ENCODE measurements at places on chromosomes 3 and 15. TPM values are rescaled to one million over a fixed set of nuclear protein-coding genes. Genes with fewer than 3 reads are reported as not detected.

Gene ACTC1
- not detected for total RNA-seq

Gene SQOR
- total RNA-seq: 99.7 TPM

Gene NFKBIZ
- total RNA-seq: 97.0 TPM

Gene CLDN16
- 1.7 TPM for total RNA-seq

Gene PAK6
- 23.4 TPM for total RNA-seq

DNA sequence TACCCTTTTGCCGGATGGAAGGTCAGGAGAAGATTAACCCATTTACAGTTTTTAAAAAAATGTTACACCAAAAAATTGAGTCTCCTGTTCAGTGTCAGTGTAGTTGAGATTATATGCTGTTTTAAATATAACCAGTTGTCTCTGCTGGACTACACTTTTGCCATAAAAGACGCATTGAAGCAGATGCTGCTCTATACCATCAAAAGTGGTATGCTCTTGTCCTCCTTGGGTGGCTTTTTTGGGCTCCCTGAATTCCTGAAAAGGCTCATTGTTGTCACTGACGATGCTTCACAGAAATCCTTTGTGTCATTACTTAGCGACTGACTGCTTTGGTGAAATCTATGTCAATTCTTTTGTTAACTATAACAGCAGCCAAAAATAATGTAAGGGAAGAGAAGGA is 133.9 kb upstream of the SKOR1 start:
- no peak overlapping the region for H3K27ac ChIP-seq
- H3K4me3 ChIP-seq: no peak overlapping the region
- H3K27me3 ChIP-seq: no peaks in the 10 kb centered on the region

- H3K4me1 ChIP-seq: no peaks in the 10 kb centered on the region
- no peak overlapping the region for H3K4me3 ChIP-seq
- H3K36me3 ChIP-seq: no peaks in the 10 kb centered on the region
These were observed 235.6 kb downstream of the MYRIP start for GRCh38 chr3:40045051-40045450.

- no peaks in the 10 kb centered on the region for H3K4me1 ChIP-seq
- H3K27me3 ChIP-seq: no peaks in the 10 kb centered on the region
- no peaks in the 10 kb centered on the region for H3K36me3 ChIP-seq
These were observed 19.4 kb downstream of the GNB5 start for GRCh38 chr15:52171807-52172206.

- H3K4me1 ChIP-seq: no peaks in the 10 kb centered on the region
- no peaks in the 10 kb centered on the region for H3K36me3 ChIP-seq
- no peak overlapping the region for H3K27ac ChIP-seq
- H3K4me3 ChIP-seq: no peak overlapping the region
- no peaks in the 10 kb centered on the region for H3K27me3 ChIP-seq
These were observed 225.8 kb upstream of the UMPS start for GRCh38 chr3:124504332-124505059.

GRCh38 chr3:172538368-172539151 is 15.3 kb upstream of the TNFSF10 start:
- H3K27ac ChIP-seq: peak overlapping the region; percentile 72
- H3K4me1 ChIP-seq: peaks cover 43% of the 10 kb centered on the region
- H3K4me3 ChIP-seq: no peak overlapping the region
- no peaks in the 10 kb centered on the region for H3K27me3 ChIP-seq
- no peak for DNase-seq

DNA sequence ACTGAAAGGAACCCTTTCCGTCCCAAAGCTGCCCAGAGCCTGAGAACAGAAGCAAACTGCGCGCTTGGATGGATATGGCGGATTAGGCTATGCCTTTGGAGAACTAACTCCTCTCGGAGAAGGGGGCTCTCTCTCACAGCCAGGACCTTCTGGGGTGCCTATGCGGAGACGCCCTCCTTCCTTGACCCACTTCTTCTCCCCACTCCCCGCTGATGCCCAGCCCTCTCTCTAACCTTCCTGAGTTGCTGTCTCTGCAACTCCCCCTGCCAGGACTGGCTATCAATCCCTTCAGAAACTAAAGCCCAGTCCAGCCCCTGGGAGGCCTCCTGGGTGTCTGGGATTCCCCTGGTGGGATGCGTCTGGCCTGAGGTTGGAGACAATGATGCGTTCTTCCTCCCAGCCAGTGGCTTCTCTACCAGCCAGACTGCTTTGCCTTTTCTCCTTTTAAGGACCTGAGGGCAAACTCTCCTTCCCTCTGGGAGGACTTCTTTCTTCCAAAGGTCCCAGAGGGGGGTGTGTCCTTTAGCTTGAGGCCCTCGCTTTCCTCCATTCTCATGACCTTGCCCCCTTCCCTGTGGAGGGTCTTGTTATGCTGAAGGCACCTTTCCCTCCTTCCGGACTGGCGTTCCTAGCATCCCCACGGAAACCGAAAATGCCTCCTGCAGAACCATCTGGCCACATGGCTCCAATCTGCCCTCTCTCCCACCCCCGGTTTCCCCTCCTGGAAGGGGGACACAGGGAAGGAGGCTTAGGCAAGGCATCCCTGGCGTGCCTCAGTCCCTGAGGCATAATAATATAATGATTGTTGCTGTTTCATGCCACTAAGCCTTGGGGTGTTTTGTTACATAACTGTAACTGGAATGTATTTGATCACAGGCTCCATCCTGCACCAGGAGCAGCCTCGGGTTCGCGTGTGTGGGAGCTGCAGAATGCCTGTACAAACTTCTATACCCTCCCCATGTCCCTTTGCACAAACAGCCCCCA is 63.4 kb upstream of the C15orf39 start:
- peak overlapping the region; percentile 49 for H3K27ac ChIP-seq
- no peaks in the 10 kb centered on the region for H3K27me3 ChIP-seq
- no peaks in the 10 kb centered on the region for H3K36me3 ChIP-seq
- no peak for DNase-seq
- H3K4me1 ChIP-seq: no peaks in the 10 kb centered on the region

DNA sequence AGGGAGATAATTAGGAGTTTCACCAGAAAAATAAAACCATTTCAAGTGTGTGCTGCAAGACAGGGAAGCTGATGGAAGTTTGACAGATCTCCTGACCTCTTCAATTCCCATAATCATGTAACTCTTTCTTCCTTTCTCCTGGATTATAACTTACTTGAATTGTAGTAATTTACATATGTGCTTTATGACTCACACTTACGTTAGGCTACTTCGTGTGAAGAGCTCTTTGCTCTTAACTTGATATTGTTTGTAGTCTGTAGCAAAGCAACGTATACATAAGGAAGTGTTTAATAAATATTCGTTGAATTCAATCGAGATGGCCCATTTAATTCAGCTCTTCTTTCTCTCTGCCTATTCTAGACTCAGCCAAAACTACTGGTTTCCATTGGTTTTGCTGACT is 23.5 kb downstream of the ROBO2 start:
- H3K27ac ChIP-seq: no peak overlapping the region
- no peak overlapping the region for H3K4me3 ChIP-seq
- no peaks in the 10 kb centered on the region for H3K27me3 ChIP-seq
- no peak for DNase-seq
- no peaks in the 10 kb centered on the region for H3K36me3 ChIP-seq

GRCh38 chr3:22117751-22118346 is 366.8 kb upstream of the ZNF385D start:
- no peaks in the 10 kb centered on the region for H3K36me3 ChIP-seq
- DNase-seq: no peak
- no peaks in the 10 kb centered on the region for H3K27me3 ChIP-seq
- no peaks in the 10 kb centered on the region for H3K4me1 ChIP-seq
- H3K27ac ChIP-seq: no peak overlapping the region
- no peak overlapping the region for H3K4me3 ChIP-seq

DNA sequence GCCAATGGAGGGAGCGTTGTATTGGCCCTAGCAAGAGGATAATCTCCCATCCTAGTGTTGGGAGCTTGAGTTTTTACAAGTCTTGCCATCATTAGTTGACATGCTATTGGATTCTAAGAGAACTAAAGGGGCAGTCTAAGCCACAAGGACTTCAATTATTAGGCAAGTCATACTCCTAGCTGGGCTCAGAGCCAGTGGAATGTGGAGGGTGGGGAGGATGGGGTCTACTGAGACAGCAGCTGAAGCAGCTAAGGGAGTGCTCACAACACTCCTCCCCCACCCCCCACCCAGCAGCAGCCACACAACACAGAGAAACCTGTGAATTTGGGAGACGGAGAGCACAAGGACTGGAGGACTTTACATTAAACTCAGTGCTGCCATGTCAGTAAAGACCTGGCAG is 27.9 kb downstream of the FRG2C start:
- no peak overlapping the region for H3K27ac ChIP-seq
- no peaks in the 10 kb centered on the region for H3K36me3 ChIP-seq
- no peak for DNase-seq

- H3K27me3 ChIP-seq: no peaks in the 10 kb centered on the region
- H3K4me1 ChIP-seq: peaks cover 33% of the 10 kb centered on the region
- peak overlapping the region; percentile 99 for H3K4me3 ChIP-seq
- no peaks in the 10 kb centered on the region for H3K36me3 ChIP-seq
These were observed 537 bp upstream of the SCAP start for GRCh38 chr3:47476330-47476626.

DNA sequence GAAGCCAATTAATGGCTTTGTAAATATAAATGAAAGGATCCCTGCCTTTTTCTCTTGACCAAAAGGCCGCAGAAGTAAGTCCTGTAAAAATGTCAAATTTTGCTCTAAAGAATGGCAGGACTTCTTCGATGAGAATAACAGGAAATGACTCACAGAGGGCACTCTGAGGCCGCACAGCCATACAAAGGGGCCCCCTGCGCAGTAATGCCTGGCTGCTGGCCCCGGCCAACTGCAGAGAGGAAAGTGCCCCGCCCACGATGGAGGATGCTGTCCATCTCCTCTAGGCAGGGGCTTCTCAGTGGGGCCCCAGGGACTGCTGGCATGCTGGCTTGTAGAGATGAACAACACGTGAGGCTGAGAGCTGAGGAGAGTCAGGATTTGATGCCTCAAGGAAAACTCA is 18.1 kb upstream of the SCN10A start:
- H3K36me3 ChIP-seq: no peaks in the 10 kb centered on the region
- H3K4me1 ChIP-seq: peaks cover 9% of the 10 kb centered on the region
- H3K27me3 ChIP-seq: no peaks in the 10 kb centered on the region
- peak; percentile 53 for DNase-seq
- H3K4me3 ChIP-seq: no peak overlapping the region

DNA sequence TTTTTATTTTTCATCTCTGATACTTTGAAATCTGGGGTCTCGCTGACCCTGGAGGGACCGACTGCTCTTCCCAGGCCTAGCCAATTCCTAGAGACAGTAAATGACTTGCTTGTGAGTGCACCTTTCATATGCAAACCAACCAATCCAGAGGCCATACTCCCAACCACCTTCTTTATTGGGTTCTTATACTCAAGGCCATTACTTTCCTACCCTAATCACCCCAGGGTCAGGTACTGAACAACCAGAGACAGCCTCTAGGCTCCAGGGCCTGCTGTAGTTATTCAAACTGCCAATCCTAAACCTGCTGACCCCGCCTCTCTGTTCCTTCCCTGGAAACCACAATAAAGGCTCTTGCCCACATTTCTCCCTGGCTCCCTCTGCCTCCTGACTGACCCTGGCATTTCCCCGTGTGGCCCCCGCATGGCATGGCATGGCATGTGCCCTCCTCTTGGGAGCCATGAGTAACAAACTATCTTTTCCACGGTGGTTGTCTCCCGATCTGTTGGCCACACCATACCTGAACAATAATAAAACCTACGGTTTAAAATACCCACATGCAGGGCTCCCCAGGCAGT is 42.9 kb downstream of the ADCY5 start:
- no peaks in the 10 kb centered on the region for H3K4me1 ChIP-seq
- H3K27me3 ChIP-seq: no peaks in the 10 kb centered on the region
- H3K27ac ChIP-seq: no peak overlapping the region
- H3K4me3 ChIP-seq: no peak overlapping the region
- H3K36me3 ChIP-seq: no peaks in the 10 kb centered on the region

DNA sequence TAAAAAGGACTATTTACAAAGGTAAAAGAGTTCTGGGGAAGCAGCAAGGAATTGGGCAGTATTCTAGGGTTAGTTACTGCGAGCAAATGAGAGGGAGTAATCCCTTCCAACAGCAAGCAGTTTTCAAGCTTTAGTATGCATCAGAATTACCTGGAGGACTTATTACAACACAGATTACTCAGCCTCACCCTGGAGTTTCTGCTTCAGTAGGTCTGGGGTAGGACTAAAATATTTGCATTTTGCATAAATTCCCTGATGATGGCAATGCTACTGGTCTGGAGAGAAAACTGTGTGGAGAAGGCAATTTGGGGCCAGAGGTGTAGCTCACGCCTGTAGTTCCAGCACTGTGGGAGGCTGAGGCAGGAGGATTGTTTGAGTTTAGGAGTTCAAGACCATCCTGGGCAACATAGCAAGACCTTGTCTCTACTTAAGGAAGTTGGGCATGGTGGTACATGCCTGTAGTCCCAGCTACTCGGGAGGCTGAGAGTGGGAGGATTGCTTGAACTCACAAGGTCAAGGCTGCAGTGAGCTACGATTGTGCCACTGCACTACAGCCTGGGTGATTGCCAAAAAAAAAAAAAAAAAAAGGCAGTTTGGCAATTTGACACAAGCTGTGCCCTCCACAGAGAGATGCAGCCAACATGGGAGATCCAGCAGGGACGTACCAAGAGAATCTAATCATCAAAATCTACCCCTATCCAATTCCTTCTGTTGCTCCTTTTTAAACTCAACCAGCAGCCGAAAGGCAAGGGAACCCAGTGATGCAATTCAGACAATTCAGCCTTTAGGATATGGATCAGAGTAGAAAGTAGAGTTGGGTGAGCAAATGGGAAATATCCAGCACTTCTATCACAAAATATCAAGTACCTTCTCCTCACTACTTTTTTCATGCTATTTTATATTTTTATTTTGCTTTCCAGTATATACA is 27.1 kb upstream of the AP4E1 start:
- no peak for DNase-seq
- no peak overlapping the region for H3K4me3 ChIP-seq
- no peaks in the 10 kb centered on the region for H3K27me3 ChIP-seq

- H3K36me3 ChIP-seq: no peaks in the 10 kb centered on the region
- peak overlapping the region; percentile 81 for H3K27ac ChIP-seq
- H3K4me1 ChIP-seq: peaks cover 58% of the 10 kb centered on the region
- H3K27me3 ChIP-seq: no peaks in the 10 kb centered on the region
- DNase-seq: peak; percentile 77
These were observed 489.8 kb upstream of the PROK2 start for GRCh38 chr3:72274493-72275330.

DNA sequence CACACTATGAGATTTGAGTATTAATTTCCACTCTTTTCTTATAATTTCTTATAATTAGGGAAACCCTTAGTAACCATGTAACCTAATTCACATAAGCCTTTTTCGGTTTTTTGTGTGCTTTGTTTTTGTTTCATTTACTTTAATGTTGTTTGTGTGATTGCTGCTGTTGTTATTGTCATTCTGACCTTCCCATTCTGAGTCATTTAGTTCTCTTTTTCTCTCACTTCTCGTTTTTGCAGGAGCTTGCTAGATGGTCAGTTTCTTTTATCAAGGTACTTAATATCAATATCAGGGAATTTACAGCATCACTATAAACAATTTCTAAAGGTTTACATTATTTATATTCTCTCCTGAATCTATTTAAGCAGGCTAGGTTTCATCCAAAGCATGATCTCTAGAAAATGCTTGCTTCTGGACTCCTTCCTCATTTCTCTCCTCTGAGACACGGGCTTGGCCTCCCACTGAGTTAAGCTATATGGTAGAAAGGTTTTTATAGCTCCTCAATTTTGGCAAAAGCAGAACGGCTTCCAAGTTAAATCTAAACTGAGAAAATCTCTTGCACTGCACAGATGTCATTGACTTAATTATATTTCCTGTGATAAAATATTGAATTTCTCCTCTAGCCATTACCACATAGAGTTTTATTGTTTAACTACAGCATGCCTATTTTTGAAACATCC is 534.2 kb downstream of the NSUN3 start:
- no peaks in the 10 kb centered on the region for H3K4me1 ChIP-seq
- no peaks in the 10 kb centered on the region for H3K27me3 ChIP-seq
- no peaks in the 10 kb centered on the region for H3K36me3 ChIP-seq

All from upper lobe of left lung (tissue), 6 donors.